Lung microvascular endothelial cell (primary cell): ENCODE measurements at places on chromosomes 11 and 22. TPM values are rescaled to one million over a fixed set of nuclear protein-coding genes. Genes with fewer than 3 reads are reported as not detected.
A peak's percentile ranks its signal among the peaks of the same experiment; 100 is the strongest.

- DNase-seq, result no peak
These were observed 7.9 kb upstream of the AGBL2 start for GRCh38 chr11:47723041-47723440.

DNA sequence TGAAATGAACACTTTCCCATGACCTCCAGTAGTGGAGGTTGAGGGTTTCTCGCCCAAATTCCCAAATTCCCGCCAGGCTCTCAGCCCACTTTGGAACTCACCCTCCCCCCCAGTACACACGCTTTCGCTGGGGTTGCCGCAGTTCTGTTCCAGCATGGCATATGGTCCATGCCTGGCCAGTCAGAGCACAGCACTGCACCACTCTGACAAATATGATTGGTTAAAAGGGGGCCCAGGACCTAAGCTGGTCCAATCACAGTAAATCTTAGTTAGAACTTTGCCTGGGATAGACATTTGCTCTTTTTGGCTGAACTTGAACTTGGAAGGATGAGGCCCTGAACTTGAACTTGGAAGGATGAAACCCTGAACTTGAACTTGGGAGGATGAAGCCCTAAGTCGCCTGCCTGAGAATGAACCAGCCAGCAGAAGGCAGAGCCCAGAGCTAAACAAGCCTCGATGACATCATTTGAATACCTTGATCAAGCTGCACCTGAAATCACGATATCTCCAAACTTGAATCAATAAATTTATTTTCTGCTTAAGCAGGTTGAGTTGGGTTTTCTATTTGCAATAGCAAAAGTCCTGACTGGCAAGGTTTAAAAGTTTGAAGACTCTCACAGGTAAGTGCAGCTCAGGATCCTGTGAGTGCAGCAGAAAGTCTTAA, 12.6 kb upstream of the SSTR3 start:
- DNase-seq, result no peak

DNA sequence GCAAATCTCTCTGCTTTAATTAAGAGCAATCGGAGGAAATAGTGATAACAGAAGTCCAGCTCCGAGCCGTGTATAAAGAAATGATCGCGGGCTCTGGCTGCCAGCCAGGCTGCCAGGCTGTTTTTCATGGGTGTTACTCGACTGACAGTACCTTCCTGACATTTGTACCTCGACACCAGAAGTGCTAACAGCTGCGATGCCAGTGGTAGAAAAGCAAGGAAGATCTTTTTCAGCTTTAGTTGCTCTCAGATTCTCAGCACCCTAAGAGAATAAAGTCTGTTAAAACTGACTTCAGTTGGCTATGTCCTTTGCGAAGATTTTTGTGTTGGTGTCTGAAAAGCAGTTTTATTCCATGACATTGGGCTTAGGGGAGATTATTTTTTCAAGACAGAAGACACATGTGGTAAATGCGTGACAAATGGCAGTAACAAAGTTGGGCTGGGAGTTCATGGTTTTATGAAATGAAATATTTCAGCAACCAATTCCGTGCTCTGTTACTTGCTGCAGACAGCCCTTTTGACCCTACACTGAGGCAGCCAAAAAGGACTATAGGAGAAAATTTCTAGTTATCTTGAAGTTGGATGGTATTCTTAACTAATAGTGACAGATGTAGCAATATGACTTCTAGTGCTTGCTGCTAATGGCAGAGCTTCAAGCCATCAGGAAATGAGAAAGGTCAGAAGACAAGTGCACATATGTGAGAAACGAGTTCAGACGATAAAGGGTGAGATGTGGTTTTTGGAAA, 296.2 kb downstream of the CNTN5 start:
- DNase-seq, result no peak

GRCh38 chr22:25413620-25414019, 150.9 kb upstream of the GRK3 start:
- DNase-seq, result no peak

The APOBEC3H gene
- 0.22 TPM in 1 of 2 replicates, not detected in the other for total RNA-seq

The PNPLA2 gene
- 33.3 and 50.6 TPM in 2 replicates for total RNA-seq

- no peak for DNase-seq
These were observed 31.1 kb downstream of the SMCO4 start for GRCh38 chr11:93512073-93512475.

DNA sequence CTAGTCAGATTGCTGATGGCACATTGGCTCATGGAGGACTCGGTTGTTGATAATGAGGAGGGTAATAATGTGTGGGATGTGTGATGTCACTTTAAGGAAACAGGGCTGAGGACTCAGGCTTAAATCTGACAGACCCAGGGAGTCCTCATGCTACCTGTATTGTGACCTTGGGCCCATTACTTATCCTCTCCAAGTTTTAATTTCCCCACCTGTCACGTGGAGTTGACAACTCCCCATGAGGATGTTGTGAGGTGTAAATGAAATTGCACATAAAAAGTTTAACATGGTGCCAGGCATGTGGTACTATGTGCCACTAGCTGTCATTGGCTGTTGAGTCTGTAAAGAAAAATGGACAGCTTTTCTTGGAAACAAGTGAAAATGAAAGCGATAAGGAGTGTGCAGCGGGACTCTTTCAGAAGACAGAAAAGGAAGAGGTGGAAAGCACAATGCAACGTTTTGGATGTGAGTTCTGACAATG, 15.3 kb downstream of the IL10RA start:
- no peak for DNase-seq

- no peak for DNase-seq
These were observed 46.9 kb upstream of the RAPSN start for GRCh38 chr11:47495856-47496217.

DNA sequence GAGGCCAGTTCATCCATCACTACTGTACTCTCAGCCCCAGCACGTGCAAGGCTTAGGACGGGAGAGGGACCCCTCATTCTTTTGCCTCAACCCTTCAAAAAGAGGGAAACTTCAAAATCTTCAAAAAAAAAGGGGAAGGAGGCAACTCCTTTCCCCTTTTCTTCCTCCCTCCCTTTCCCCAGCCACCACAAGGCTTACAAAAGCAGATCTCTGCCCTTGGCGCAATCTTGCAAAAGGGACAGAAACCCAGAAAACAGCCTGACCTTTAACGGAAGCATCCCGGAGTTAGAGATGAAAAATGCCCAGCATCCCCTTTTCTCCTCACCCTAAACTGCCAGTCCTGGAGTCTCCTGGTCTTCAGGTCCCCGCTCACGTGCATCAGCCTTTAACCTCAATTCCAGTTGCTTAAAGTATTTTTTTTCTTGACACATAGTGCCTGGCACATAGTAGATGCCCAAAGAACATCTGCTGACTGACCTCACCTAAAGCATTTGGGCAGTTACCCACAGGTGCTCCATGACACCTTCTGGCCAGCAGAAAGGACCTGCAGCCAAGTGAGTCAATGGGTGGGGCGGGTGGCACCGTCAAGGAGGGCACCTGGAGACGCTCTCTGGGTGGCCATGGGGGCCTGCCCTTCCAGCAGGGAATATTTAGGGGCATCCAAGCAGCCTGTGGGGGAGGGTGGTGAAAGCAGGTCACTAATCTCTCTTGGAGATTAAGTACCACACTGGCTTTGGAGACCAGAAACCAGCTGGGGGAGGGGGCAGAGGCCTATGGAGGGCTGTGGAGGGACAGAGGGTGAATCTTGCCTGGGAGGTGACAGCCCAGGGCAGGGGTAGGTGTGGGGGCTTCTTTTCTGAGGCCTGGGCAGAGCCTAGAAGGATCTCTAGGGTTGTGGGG, 16.3 kb downstream of the NECTIN1 start:
- no peak for DNase-seq

The WT1 gene
- under 0.01 TPM in 1 of 2 replicates, not detected in the other for total RNA-seq

The KCNE3 gene
- total RNA-seq, result under 0.01 and 0.22 TPM in 2 replicates

DNA sequence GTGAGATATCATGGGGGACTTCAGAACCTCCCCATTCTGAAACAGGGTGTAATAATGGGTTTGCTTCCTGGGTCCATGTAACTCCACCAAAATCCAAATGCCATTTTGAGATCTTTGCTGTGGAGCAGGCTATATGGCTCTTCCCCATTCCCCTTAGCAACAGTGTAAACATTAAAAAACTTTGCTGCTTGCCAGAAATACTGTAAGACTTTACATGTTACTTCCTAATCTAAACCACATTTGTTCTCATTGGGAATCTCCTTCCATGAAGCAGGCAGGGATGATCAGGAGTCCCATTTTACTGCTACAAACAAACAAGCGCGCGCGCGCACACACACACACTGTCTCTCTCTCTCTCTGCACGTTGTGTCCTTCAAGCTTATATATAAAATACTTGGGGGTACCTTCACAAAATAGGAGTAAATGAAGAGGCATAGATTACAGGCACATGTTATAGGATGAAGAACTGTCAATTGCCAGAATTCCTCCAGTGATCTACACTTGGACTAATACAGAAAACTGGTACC, 86.5 kb downstream of the ANO3 start:
- DNase-seq, result no peak

DNA sequence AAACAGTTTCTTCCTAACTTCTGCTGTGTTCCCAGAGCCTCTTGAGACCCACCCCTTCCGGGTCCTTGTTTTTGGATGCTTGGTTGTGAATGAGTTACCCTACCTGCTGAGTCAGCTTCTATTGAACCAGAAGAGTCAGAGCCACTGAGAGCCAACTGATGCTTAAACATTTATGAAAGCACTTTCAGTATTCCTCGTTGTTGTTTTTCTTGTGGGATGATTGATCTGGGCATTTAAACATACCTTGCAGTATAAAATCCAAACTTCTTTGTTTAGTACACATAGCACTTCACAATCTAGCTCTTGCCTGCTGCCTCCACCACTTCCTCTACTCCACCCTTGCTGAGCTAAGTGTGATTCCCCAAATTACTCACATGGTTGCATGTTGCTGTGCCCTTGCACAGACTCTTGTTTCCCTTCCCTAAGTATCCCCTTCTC, 5.5 kb downstream of the PRSS23 start:
- DNase-seq, result no peak

The ROM1 gene
- 2.4 and 3.3 TPM in 2 replicates for total RNA-seq

DNA sequence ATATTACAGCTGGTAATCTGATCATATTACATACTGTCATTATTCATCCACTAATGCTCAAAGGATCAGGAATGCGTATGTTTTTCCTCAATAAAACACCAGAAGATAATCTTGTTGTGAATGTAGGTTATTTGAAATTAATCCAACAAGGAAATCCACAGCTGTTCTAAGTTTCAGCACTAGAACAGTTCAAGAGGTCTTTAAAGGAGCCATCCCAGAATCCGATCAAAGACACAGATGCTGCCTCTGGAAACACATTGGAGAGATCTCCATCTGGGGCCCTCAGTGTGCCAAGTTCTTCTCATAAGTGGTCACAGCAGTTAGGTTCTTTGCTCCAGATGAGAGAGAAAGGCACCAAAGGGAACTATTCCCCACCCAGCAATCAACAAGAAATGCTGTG, 1955.1 kb upstream of the RAG2 start:
- no peak for DNase-seq

GRCh38 chr11:85695546-85695945, 9.6 kb upstream of the CCDC89 start:
- DNase-seq, result no peak

DNA sequence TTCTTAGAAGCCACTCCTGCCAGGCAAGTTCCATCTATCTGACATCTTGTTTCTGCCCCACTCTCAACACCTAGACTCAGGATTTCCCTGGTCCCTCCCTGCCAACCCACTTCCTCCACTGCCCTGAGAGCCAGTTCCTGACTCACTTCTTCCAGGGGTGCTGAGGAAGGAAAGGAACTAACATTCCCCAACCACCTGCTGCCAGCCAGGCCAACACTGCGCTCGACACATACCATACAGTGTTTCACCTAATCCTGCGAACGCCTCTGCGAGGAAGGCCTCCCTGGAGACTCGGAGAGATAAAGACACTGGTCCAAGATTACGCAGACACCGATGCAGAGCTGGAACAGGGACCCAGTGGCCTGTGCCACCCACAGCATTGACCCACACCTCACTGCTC, 40.2 kb downstream of the MICAL3 start:
- peak; percentile 57 for DNase-seq

GRCh38 chr11:72308226-72309073, 64.5 kb upstream of the PHOX2A start:
- DNase-seq, result peak; percentile 94

The MAJIN gene
- total RNA-seq, result not detected in 2 replicates

The PSMA1 gene
- total RNA-seq, result 130 and 168 TPM in 2 replicates

GRCh38 chr11:356610-357009, 12.7 kb upstream of the B4GALNT4 start:
- DNase-seq, result no peak

DNA sequence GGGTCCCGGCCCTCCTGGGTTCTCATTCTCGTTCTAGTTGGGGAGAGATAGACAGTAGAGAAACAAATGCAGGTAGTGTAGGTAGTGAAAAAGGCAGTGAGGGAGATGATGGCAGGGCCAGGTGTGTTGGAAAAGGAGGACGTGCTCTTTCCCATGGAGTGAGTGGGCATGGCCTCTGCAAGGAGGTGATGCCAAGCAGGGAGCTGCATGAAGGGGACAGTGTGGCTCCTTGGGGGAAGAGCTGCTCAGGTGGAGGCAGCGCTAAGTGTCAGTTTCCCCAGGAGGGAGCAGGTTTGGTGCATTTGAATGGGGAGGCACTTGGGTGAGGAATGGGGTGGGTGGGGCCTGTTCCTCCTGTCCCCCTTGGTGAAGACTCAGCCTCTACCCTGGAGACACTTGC, 22.2 kb downstream of the MCM5 start:
- no peak for DNase-seq

DNA sequence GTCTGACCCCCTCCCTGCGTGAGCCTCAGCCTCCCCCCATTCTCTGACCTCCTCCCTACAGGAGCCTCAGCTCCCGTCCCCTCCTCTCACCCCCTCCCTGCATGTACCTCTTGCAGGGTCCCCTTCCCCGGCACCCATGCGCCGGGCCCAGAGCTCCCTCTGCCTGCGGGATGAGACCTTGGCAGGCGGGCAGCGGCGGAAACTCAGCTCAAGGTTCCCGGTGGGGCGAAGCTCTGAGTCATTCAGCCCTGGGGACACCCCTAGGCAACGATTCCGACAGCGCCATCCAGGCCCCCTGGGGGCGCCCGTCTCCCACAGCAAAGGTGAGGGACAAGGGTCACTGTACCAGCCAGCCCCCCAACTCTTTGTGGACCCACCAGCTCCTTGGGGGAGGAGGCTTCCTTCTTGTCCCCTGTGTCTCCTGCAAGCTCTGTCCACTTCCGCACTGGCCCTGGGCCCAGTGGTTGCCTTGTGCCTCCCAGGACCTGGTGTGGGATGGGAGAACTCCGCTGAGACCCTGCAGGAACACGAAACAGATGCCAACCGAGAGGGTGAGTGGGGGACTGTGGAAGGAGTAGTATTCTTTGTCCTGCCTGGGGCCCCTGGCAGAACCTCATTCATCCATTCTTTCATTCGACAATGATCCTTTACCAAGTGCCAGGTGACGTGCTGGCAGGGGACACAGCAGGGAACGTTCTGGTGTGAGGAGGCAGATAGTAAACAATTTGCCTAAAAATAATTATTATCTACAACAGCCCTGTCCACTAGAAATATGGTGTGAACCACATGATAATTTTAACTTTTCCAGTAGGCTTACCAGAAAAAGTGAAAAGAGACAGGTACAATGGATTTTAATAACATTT, 3.7 kb upstream of the RPS6KA4 start:
- DNase-seq, result peak; percentile 87

The WNT7B gene
- not detected in 2 replicates for total RNA-seq

DNA sequence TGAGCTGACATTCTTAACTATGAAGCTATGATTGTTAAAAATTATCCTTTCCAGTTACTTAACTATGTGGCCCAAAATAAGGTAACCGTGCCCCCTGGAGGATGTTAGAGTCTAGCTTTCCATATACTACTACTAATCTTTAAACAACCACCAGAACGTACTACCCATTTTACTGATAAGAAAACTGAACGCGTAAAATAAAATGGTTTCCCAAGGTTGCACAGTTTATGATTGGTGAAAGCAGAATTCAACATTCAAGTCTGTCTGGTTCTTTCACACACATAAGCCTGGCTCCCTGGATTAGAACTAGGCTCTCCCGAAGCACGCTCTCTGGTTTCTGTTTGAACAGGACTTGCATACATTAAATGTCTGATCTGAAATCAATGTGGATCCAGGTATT, 437.8 kb upstream of the CCDC90B start:
- peak; percentile 83 for DNase-seq
